Glomerular endothelial cell (primary cell): ENCODE measurements at places on chromosomes 12 and 14. TPM values are rescaled to one million over a fixed set of nuclear protein-coding genes. Genes with fewer than 3 reads are reported as not detected.

GRCh38 chr12:71755146-71755892 is 656 bp downstream of the RAB21 start:
- DNase-seq = no peak

- DNase-seq = no peak
Observed at GRCh38 chr12:57087010-57087690, 1.8 kb upstream of the NAB2 start.

The TEX52 gene
- total RNA-seq = not detected in 2 replicates

DNA sequence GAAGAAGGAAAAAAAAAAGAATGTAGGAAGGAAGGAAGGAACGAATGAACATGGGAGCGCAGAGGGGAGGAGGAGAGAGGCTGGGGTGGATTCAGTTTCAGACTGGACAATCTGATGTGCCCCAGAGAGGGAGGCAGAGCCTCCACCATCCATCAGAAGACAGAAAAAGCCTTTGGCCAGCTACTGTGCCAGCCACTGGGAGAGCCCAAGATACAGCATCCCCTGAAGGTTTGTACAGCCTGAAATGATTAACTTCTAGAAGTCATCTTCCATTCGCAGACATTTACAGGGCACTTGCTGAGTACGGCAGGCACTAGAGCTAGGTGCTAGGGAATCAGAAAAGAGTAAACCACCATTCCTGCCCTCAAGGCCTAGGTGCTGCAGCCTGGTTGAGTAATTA is 9.0 kb downstream of the PLEKHG6 start:
- no peak for DNase-seq

- no peak for DNase-seq
Observed at GRCh38 chr14:68403191-68404145, 389.4 kb downstream of the ZFP36L1 start.

DNA sequence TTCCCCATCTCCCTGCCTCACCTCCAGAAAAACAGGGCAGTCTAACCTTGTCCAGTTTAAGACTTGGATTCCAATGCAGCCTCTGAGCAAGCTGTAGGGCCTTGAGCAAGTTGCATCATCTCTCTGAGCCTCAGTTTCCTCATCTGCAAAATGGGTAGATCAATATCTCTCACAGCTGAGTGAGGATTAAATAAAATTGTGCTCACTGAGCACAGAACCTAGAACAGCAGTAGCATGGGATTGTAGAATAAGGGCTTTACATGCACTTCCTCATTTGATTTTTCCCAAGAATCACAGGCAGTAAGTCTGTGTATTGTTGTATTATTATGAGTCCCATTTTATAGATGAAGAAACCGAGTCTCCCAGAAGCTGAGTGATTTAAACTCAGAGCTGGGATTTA is 2.0 kb downstream of the DTX1 start:
- no peak for DNase-seq

- no peak for DNase-seq
Observed at GRCh38 chr12:84757978-84758377, 154.6 kb downstream of the SLC6A15 start.
